Stimulated activated CD4-positive, alpha-beta T cell treated with anti-CD3 and anti-CD28 coated beads, Interleukin-4, amount 100 ng/mL, for 4 hours (primary cell): ENCODE measurements at places on chromosomes 13 and 19.

DNA sequence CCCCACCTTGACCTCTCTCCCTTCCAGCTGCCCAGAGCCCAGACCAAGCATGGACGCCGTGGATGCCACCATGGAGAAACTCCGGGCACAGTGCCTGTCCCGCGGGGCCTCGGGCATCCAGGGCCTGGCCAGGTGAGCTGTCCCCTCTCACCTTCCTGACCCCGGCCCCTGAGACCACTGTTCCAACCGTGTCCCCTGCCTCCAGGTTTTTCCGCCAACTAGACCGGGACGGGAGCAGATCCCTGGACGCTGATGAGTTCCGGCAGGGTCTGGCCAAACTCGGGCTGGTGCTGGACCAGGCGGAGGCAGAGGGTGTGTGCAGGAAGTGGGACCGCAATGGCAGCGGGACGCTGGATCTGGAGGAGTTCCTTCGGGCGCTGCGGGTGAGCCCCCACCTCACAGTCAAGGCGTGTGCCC is 312 bp downstream of the CAPS start:
- no peak for DNase-seq

- DNase-seq: no peak
Measured at GRCh38 chr13:71867131-71867814, at the start of gene DACH1. DACH1 (minus strand) TSS chr13:71867204.

GRCh38 chr19:5112681-5113575 is 144.0 kb downstream of the KDM4B start:
- DNase-seq: no peak

DNA sequence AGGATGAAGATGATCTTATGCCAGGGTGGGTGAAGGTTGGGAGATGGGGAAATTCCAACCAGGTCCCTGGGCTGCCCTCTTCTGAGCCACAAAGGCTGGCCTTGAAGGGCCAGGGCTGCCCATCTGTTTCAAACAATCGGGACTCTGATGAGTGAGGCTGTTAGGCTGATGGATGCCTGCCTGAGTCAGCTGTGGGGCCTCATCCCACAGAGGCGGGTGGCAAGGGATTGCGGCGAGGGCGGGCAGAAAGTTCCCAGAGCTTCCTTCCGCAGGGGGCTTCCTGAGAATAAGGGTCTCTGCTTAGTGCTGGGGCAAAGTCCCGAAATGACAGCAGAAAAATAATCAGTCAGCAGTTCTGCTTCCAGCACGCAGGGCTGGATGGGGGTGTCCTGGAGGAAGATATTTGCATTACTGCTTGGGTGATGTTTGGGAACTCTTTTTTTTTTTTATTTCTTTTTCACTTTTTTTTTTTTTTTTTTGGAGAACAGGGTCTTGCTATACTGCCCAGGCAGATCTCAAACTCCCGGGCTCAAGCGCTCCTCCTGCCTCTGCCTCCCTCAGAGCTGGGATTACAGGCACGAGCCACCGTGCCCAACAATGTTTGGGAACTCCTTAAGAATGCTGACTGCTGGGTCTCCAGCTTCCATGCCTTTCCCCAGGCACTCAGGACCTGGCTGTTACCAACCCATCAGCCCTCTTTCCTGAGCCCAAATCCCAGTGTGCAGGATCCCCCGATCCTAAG is 14.1 kb downstream of the SH3GL1 start:
- DNase-seq: no peak

- DNase-seq: no peak
Measured at GRCh38 chr19:16136185-16136999, 7.1 kb upstream of the HSH2D start.

DNA sequence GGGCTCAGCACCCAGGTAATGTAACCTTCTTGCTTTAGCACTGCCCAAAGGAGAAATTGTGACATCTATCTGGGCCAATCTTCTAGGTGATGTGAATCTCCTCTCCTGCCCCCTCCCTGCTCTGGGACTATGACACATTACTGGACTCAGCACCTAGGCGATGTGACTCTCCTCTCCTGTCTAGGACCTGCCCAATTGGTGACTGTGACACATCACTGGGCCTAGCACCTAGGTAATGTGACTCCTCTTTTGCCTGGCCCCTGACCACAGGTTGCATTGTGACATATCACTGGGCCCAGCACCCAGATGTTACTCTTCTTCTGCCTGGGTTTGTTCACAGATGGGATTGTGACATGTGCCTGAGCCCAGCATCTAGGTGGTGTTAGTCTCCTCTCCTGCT is 45.0 kb downstream of the ZNF85 start:
- no peak for DNase-seq

GRCh38 chr13:56351041-56351440 is 789.7 kb upstream of the PRR20A start:
- no peak for DNase-seq

- DNase-seq: no peak
Measured at GRCh38 chr19:39160889-39161672, 35.5 kb downstream of the PAK4 start.

DNA sequence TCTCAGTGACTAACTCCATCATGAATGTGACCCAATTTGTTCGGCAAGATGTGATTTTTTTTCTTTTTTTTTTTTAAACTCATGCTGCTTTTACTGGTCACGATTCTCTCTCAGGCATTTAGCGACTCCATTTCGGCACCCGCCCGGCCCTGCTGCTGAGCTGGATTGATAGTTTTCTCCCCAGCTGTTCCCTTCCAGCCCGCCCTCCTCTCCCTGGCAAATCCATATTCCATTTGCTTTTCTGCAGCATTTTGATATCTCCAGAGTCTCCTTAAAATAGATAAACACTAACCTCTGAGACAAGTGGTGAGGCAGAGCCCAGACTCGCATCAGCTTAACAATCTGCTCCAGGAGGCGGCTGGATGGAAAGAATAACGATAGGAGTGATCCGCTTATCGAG is 55.5 kb upstream of the KATNAL1 start:
- no peak for DNase-seq

DNA sequence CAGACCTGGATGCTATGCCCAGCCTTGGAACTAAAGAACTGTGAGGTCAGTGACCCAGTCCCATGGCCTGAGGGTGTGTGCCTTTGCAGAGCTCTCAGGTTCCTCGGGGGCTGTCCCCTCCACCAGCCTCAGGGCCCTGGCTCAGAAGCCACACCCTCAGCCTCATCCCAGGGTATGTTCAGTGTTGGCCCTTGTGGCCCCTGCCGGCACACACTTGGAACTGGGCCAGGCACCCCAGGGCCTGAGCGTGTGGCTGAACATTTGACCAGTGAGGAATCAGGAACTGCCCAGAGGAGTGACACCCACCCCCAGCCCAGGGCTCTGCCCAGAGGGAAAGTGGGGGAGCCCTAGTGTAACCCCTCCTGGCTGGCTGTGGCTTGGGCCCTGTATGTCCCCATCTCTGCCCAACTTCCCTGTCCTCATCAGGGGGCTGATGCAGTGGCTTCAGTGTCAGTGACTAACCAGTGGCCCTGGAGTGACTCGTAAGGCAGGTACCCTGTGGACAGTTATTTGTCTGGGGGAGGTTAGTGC is 10.0 kb downstream of the NKPD1 start:
- no peak for DNase-seq

DNA sequence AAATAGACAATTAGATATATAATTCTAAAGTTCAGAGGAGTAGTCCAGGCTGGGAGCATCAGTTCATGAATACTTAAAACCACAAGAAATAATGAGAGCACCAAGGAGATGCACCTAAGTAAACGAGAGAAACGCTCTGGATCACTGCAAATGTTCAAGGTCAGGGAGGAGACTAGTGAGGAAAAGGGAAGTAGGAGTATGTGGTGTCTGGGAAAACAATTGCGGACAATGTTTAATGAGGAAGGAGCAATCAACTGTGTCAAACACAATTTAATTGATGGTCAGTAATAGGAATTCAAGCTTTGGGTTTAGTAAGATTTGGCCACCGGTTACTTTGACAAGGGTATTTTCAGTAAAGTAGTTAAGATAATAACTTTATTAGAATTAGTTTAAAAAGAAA is 652.2 kb downstream of the DACH1 start:
- no peak for DNase-seq

DNA sequence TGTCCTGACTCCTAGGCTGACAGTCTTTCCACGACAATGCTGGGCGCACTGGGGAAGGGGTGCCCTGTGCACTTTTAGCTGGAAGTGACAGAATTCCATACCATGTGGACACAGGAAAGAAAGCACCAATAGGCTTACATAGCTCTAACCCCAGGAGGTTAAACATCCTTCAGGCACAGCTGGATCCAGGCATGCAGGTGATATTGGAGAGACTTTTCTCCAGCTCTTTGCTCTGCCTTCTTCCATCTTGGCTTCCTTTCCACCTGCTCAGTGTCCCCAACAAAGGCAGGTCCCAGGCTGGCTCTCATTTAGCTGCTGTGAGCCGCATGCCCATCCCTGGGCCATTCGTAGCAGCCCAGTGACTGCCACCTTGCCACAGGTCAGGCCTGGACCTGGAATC is 61.1 kb upstream of the LDLR start:
- DNase-seq: no peak
